ENCODE measurements at places on chromosomes 7 and 10. TPM values are rescaled to one million over a fixed set of nuclear protein-coding genes. Genes with fewer than 3 reads are reported as not detected.

- peak; percentile 78 for DNase-seq
These were observed 1.1 kb upstream of the KBTBD2 start for GRCh38 chr7:32892521-32893206.

- no peak for DNase-seq
These were observed 85.5 kb upstream of the OIT3 start for GRCh38 chr10:72808001-72808400.

DNA sequence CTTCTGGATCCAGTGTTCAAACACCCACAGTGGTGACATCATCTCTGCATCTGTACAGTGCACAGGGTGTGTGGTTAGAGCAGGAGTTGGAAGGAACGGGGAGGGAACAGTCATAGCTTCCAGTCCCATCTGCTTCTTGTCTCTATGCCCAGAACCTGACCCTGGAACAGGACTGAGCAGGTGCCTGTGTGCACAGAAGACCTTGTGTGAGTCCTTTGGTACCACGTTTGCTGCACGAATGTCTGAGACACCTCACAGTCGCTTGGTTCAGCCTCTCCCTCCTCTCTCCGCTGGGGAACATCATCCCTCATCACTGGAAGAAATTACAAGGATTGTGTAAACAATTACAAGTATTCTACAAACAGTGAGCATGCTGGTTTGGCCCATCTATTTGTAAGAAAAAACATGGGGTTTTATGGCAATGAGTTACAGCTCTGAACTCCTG is 243.0 kb upstream of the KLF6 start:
- no peak for DNase-seq

DNA sequence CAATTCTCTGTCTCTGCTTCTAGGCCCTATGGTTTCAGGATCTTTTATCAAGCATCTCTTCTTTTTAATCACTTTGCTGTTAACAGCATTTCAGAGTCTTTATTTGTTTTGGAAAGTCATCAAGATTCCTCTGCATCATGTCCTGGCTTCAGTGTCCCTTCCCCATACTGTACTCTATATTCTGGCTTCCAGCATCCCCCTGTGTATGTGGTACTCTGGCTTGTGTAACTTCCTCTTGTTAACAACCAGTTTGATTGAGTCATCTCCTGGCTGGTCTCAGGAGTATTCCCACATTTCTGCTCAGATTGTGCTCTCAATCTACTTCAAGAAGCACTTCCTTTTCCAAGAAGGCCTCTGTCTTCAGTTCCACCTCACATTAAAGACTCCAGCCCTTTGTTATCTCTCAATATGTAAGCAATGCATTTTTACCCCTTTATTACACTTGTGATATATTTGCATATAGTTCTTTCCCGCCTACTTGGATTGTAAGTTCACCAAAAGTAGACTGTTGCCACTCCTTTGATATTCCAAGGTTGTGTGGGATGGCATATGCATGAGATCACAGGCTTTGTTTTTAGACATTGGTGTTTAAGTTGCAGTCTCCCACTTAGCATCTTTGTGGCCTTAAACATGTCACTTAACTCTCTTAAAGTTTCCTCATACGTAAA is 15.1 kb upstream of the ATE1 start:
- no peak for DNase-seq

GRCh38 chr7:80275192-80275605 is 140.6 kb downstream of the GNAI1 start:
- no peak for DNase-seq

- no peak for DNase-seq
These were observed 621.0 kb upstream of the IGFBP3 start for GRCh38 chr7:46542076-46542475.

GRCh38 chr7:108076156-108076555 is 54.0 kb downstream of the LAMB4 start:
- DNase-seq, result no peak

DNA sequence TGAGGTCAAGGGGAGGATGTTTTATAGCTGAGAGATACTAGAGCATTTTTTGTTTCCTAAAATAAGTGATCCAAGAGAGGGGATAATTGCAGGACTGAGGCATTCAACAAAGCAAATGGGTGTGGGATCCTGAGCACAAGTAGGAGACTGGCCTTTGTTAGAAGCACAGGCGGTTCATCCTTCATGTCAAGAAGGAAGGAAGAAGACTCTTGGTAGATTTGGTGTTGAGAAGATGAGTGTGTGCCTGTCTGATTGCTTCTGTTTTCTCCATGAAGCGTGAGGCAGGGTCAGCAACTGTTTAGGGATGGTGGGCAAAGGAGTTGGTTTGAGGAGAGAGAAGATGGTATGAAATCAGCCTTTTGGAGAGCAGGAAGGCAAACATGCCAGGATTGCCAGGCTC is 27.6 kb downstream of the STRIP2 start:
- no peak for DNase-seq

DNA sequence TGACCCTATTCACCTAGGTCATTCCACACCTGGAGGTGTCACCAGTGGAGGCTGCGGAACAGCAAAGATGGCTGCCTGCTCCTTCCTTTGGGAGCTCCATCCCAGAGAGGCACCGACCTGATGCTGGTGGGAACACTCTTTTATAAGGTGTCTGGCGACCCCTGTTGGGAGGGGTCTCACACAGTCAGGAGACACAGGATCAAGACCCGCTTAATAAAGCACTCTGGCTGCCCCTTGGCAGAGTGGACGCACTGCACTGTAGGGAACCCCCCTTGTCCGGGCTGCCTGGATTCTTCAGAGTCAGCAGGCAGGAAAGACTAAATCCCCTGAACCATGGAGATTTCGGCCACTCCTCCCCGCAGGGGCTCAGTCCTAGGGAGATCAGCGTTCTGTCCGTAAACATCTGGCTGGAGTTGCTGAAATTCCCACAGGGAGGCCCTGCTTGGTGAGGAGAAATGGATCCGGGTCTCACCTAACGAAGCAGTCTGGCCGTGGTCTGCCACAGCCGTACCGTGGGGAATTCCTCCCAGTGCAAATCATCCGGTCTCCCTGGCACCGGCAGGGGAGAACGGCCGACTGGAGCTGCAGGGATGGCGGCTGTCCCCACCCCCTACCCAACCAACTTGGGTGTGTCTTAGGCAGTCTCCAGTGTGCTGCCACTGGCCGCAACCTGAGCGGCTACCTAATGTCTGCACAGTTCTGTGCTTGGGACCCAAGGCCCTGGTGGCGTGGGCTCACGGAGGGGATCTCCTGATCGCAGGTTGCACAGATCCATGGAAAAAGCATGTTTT is 66.1 kb downstream of the LSMEM1 start:
- DNase-seq, result peak; percentile 9

DNA sequence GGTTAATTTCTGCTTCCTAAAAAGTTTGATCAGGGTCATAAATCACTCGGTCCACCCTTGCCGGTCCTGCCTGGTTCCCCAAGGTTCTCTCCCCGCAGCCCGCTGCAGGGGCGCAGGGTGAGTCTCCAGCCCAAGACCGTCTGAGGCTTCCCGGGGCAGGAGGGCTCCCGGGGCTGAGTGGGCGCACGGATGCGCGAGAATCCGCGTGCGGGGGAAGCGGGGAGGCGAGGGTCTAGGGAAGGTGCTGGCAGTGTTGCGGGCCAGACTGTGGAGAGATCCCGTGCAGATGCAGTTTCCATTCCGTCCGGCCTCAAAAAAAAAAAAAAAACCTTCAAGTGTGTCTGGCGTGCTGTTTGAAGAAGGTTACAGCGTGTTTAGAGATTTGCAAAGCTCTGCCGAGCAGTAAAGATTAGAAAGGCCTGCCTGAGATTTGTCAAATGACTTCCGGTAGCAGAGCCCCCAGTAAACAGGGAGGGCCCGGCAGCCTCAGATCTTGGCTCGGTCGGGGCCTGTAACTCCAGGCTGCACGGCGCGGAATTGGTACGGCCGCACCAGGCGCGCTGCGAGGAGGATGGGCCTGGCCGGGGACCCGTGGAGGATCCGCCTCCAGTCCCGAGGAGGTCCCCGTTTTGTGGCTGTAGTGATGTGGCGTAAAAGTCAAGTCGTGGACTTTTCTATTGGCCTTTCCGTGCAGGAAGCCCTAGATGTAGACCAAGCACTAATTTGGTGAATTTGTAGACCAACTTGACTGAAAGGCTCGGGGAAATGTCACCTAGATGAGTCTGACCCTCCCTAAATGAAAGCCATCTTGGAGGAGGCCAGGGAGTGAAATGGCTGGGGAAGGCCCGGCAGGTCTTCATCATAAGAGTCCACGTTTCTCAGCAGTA is 293.2 kb upstream of the NFE2L3 start:
- DNase-seq, result no peak

DNA sequence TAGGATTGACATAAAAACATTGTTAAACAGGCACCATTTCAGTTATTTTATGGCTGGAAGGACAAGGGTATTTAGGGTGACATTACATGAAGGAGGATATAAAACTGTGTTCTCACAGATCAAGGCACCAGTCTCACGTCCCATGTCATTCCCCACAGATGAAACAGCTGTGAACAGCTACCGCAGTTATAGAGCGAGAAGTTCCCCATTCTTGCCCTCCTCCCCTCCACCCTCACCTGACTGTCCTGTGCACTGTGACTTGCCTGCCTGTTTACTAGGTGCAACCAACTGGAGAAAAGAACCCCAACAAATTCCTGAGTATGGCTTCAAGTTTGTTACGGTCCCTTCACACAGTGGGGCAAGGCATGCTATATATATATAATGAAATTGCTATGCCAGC is 141.6 kb downstream of the SND1 start:
- DNase-seq, result peak; percentile 21

DNA sequence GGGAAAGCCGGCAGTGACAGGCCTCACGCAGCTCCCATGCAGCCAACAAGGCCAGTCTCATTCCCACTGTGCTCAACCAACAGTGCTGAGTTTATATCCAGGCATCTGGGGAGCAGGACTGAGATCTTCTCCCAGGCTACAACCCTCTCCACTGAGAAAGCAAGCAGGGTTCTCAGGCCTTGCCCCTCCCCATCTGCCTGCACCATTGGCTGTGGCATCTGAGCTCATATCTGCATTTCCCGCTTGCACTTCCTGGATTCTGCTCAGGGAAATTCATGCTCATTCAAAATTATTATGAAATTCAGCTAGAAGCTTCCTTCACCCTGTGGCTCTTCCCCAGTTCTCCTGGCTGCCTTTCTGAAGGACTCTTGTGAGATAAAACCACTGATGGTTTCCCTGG is 1029.0 kb downstream of the GRM8 start:
- DNase-seq, result no peak

DNA sequence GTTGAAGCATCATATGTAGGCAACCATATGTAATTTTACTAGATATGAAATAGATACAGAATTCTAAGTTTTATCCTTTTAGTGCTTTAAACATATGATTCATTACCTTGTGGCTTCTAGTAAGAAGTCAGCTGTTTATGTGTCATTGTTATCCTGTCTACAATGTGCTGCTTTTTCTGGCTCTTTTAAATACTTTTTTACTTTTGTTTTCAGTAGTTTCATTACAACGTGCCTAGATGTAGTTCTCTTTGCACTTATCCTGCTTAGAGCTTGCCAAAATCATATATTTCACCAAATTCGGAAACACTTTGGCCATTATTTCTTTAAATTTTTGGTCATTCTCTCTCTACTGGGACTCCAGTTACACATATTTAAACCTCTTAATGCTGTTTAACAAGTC is 26.4 kb downstream of the YAE1 start:
- DNase-seq, result no peak

DNA sequence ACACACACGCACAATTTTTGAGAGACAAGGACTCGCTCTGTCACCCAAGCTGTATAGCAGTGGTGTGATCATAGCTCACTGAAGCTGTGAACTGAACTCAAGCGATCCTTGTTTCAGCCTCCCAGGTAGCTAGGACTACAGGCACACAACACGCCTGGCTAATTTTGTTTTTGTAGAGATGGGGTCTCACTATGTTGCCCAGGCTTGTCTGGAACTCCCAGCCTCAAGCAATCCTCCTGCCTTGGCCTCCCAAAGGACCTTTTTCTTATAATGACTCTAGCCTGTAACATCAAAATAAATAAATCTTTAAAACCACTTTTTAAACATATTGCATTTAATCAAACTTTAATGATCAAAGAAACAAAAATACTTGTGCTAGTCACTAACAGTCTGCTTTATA is 140.9 kb upstream of the FGFR2 start:
- DNase-seq, result no peak

- DNase-seq, result no peak
These were observed 474.6 kb downstream of the GRM8 start for GRCh38 chr7:126778101-126778500.

DNA sequence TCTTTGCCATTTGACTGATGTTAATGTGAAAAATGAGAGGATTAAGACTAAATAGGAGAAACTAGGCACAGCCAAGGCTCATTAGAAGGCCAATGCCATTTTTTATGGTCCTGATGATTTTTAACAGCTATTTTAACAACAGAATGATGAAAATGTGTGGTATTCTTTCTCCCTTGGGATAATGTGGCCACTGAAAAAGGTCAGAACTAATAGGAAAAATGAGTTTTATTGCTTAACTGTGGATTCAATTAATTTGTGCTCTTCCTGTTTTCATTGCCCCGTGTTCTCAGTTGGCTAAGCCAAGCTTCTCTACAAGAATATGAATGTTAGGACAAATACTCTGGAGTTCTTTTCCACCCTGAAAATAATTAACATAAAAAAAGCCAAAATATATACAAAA is 56.6 kb downstream of the BMPER start:
- no peak for DNase-seq

GRCh38 chr10:30816820-30817171 is 187.2 kb upstream of the LYZL2 start:
- no peak for DNase-seq

KCNMA1 gene
- not detected for total RNA-seq

PGAM1 gene
- 286 TPM for total RNA-seq

ATOH7 gene
- not detected for total RNA-seq

ARHGAP22 gene
- 0.41 TPM for total RNA-seq

FAM237B gene
- not detected for total RNA-seq

IKZF1 gene
- 163 TPM for total RNA-seq

PDK4 gene
- not detected for total RNA-seq

SORBS1 gene
- 3.3 TPM for total RNA-seq

CALML5 gene
- not detected for total RNA-seq

HOXA9 gene
- total RNA-seq, result not detected
